ENCODE measurements at places on chromosomes 12 and 14. TPM values are rescaled to one million over a fixed set of nuclear protein-coding genes. Genes with fewer than 3 reads are reported as not detected.

PRH2 gene
- not detected for total RNA-seq

CEP170B gene
- total RNA-seq: 5.6 TPM

B3GNT4 gene
- under 0.01 TPM for total RNA-seq

- peak; percentile 69 for DNase-seq
These were observed 36.9 kb downstream of the PSEN1 start for GRCh38 chr14:73173092-73173735.

DNA sequence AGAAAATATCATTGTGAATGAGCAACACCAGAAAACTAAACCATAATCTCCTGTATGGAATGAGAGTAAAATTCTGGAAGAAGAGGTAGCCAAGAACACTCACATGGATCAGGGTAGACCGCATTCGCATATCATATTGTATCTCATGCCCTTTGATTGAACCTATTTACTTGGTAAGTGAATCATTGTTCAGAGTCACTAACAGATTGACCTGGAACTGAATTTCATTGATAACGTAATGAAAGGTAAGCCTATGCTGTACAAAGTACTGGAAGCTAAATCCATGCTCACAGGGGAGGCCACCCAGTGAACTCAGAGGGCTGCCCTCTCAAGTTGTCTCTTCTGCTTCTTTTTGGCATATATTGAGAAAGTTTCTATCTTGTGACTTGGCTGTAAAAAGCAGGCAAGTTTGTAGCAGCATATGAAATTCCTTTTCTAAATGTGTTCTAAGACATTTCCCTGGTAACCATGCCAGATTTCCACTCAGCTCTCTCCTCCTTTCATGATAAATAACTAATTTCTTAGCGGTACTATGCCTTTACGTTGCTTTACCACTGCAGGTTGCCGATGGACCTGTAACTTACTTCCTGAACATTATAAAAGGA, 91.4 kb downstream of the PLCZ1 start:
- no peak for DNase-seq

DNA sequence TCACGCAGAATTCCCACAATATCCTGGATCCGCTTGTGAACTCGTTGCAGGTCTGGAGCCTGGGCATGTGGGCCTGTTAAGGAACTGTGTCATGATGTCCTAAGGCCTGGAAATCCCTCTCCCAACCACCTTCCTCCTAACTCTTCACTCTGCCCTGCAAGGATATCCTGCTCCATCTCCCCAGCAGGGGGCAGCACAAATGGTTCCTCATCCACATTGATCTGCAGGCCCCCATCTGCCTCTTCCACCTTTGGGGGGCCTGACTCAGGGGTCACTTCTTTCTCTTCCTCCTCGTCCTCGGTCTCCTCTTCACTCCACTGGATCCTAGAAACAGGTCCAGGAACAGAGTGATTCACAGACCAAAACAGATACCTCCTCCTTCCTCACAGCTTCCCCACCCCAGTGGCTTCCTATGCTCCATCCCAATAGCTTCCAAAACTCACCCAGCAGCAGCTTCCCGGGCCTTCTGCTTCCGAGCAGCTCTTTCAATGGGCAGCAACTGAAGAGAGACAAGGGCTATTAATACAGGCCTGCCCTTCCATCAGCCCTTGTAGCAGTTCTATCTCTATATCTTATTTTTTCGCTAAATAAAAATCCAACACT, 4.5 kb downstream of the NOP2 start:
- no peak for DNase-seq

DNA sequence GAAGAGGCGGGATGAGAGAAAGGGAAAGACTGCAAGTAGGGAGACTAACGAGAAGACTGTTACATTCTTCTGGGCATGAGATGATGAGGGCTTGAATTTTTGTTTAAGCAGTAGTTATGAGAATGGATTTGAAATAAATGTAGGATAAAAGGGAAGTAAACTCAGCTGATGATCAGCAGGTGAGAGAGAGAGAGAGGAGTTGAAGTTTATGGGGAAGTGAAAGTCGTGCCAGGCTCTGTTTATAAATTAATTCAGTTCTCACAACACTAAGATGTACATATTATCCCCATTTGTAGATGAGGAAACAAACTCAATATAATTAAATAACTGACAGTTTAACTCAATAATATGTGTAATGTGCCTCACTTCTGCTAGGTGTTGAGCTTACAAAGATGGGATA, 170.0 kb upstream of the RMST start:
- DNase-seq: no peak

DNA sequence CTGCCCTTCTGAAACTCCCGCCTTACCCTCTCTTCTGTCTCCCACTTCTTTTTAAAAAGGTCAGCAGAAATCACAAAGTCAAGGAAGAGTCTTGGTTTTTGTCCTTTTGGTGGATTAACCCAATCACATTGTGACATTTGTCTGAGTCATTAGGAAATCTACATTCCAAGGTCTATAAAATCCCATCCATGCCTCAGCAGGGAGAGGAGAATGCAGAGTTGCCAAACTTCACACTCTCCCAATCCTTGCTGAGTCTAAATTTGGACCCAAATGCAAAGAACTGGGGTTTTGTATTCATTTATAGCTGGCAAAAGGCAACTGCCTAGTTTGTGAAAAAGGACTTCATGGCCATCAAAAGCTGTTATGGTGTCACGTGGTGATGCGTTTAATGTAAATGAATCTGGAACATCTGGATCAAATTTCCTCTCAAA, 67.9 kb downstream of the TMEM30B start:
- no peak for DNase-seq

DNA sequence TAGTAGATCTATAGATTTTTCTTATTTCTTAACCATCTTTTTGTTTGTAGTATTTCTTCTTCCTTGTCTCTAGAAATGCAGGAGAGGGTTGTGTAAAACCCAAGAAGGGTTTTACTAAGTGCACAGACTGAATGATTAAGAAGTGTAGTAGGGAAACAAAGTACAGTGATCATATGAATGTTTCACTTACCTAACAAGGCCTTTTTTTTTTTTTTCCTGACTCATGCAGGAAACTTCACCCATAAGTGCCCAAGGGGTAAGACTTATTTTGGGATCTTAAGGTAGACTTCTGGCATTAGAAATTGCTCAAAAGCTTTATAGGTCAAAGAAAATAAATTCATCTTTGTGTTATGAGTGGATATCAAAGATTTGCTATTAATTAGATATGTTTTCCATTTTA, 10.2 kb downstream of the SCN8A start:
- DNase-seq: no peak

DNA sequence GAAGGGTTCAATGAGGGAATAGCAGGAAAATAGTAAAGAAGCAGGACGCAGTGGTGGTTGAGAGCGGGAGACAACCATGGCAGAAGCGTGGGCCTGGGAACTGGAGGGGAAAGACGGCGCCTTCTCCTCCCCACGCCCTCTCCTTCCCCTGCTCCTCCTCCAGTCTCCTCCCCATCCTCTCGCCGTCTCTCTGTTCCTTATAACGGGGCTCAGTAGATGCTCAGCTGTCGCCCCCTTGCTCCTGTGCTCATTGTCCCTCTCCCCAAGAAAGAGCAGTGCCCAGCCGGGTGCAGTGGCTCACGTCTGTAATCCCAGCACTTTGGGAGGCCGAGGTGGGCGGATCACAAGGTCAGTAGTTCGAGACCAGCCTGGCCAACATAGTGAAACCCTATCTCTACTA, 142.0 kb downstream of the BCL11B start:
- no peak for DNase-seq

DNA sequence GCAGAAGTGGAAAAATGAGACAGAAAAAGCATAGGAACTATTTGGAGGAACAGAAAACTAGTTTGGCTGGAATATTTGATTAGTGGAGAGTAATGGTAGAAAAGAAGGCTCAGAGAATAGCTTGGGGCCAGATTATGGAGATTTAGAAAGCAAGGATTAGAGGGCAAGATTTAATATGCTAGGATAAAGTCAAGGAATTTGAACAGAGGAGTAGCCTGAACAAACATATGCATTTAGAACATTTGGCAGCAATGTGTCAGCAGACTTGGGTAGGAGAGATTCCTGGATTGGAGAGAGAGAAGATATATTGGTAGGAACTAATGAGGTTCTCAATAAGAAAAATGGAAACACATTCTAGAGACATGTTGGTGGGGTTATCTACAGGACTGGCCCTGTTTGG, 229.2 kb upstream of the PKP2 start:
- no peak for DNase-seq
